Stimulated activated CD8-positive, alpha-beta memory T cell treated with anti-CD3 and anti-CD28 coated beads, Interleukin-4, amount 100 ng/mL, for 1 hour (primary cell): ENCODE measurements at places on chromosomes 12 and 14.

DNA sequence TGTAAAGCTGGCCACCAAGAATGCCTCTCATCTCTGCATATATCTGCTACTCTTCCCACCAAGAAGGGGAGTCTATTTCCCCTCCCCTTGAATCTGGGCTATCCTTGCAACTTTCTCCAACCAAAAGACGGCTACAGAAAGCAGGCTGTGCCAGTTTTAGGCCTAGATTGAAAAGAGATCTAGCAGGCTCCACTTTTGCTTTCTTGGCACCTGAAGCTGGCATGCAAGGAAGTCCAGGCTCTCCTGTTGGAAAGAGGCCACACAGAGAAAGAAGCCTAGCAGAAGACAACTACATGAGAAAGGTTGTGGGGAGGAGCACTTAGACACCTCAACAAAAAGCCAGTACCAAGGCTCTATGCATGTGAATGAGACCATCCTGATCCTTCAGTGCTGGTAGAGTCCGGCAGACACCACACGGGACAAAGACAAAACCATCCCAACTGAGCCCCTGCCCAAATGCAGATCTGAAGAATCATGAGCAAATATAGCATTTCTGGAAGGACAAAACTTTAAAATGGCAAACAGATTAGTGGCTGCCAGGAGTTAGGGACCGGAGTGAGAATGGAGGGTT is 68.0 kb downstream of the SPPL3 start:
- no peak for DNase-seq

GRCh38 chr12:100437038-100437841 is 36.4 kb upstream of the NR1H4 start:
- no peak for DNase-seq

- no peak for DNase-seq
Observed at GRCh38 chr14:52355526-52355925, 41.4 kb downstream of the PTGER2 start.

DNA sequence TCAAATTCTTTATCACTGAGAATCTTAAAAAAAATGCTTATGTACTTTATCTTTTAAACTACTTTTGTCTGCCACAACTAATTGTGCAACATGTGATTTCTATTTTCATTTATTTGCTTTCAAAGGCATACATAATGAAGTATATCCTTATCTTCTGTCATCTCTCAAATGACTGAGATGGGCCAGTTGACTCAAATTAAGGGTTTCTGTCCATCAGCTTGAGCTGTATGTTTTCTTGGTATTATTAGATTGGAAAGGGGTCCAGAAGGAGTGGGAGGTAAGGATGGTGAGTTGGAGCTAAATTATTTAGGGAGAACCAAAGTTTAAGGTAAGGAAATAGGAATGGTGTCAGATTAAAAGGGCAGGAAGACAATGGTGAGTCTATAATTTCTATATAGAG is 408.4 kb upstream of the SEL1L start:
- DNase-seq: no peak

- DNase-seq: no peak
Observed at GRCh38 chr14:76701981-76702380, 59.3 kb upstream of the VASH1 start.

DNA sequence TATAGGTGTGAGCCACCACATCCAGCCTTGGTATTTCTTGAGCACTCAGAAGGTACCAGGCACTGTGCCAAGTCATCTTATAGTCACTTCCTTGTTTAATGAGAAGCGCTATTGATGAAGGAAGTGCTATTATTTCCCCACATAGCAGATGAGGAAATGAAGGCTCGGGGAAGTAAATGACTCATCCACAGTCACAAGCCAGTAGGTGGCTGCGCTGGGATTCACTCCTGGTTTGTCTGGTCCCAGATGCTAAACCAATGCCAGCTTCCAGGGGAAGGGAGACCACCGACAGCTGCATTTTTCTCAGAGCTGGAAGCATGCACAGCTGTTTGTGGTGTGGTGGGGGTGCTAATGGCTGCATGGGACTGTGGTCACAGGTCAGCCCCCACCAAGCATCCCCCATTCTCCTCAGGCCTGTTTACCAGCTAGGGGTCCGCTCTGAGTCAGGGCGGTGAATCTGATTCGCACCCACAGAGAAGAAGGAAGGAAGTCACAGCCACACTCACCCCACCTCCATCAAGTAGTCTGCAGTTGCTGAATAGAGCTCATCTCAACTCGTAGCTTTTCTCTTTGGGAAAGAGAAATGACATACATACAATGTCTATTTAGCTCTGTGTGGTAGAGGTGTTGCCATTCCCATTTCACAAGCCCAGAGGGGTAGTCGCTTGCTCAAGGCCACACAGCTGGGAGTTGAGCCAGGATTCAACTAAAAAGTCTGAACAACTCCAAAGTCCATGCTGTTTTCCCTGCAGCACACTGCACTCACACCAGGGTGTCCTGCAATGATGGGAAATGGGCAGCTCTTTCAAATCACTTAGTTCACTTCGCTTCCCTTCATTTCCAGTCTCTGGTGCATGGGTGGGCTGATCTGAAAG is 6.3 kb upstream of the LTBP2 start:
- DNase-seq: peak; percentile 41

DNA sequence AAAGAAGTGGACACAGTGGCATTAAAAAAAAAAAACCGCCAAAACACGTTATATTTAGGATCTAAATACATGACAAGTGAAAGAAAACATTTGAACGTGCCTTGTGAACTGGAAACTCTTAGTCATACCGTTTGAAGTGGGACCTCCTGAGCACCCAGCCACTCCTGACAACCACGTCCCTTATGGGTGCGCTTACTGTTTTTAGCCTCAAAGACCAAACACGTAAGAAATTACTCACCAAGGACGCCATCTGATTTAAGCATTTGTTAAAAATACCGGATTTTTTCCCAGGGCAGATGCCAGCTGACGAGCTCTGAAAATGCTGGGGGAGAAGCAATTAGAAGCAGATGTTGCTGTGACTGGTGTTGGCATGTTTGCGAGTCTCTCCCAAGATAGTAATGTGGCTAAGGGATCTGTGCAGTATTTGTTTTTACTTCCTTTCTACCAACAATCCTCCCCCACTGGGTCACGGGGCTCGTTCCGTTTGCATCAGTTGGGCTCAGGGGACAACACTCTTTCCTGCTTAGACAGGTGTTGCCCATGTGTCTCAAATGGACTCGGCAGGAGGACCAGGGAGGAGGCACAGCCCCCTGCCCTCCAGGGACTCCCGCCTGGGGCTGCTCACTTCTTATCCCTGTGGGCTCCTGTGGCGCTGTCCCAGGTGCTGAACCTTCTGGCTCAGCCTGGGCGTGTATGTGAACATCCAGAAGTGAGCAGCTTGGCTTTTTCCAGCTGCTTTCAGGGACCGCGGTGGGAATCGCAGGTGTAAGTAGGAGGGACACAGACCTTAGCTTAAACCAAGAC is 101.0 kb downstream of the BEGAIN start:
- DNase-seq: peak; percentile 31

DNA sequence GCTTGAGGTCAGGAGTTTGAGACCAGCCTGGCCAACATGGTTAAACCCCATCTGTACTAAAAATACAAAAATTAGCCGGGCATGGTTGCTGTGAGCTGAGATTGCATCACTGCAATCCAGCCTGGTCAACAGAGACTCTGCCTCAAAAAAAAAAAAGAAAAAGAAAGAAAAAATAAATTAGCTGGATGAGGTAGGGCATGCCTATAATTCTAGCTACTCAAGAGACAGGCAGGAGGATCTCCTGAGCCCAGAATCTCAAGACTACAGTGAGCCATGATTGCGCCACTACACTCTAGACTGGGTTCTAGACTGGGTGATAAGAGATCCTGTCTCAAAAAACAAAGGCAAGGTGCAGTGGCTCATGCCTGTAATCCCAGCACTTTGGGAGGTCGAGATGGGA is 16.9 kb downstream of the PPP4R3A start:
- no peak for DNase-seq

GRCh38 chr12:16881986-16882570 is 276.1 kb upstream of the LMO3 start:
- no peak for DNase-seq

DNA sequence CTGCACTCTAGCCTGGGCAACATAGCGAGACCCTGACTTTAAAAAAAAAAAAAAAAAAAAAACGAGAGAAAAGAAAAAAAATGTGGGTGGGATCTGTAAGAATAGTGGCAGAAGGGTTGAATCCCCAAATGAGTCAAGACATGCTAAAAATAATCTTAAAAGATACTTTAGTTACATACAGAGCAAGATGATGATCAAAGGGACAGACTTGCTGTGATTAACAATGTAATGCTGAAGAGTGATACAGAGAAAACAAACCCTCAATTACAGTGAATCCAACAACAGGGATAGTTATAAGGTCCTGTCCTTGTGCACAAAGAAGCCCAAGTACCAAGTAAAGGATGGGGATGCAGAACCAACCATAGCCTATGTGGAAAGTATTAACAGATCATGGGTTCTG is 80.3 kb downstream of the DCAF5 start:
- no peak for DNase-seq

GRCh38 chr12:65561798-65562382 is 262.4 kb upstream of the HMGA2 start:
- DNase-seq: no peak

DNA sequence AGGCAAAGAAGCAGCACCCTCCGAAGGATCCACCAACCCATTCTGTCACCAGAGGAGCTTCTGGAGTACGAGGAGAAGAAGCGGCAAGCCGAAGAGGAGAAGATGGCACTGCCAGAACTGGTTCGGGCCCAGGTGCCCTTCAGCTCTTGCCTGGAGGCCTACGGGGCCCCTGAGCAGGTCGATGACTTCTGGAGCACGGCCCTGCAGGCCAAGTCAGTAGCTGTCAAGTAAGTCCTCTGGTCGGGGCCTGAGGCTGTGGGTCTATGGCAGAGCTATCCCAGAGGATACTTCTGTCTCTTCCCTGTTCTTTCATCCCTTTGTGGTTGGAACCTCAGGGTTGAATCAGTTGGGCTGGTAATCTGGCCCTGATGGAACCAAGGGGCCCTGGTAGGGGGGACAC is 5.9 kb upstream of the TPI1 start:
- DNase-seq: no peak

DNA sequence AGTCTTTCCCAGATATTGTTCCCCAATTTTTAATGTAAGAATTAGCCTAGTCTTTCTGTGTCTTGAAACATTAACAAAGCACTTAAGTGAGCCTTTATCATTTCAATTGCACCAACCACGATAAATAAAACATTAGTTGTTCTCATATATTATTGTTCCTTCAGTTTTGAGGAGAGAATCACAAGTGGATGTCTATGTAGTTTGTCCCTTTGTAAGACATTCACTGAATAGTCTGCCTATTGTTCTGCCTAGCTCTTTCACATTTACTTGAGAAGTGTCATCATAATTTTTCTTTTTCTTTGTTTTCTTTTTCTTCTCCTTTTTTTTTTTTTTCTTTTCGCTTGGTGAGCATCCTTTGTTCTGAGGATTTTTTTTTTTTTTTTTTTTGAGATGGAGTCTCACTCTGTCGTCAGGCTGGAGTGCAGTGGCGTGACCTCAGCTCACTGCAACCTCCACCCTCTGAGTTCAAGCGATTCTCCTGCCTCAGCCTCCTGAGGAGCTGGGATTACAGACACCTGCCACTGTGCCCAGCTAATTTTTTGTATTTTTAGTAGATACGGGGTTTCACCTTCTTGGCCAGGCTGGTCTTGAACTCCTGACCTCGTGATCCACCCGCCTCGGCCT is 129.7 kb downstream of the SYT1 start:
- DNase-seq: no peak

DNA sequence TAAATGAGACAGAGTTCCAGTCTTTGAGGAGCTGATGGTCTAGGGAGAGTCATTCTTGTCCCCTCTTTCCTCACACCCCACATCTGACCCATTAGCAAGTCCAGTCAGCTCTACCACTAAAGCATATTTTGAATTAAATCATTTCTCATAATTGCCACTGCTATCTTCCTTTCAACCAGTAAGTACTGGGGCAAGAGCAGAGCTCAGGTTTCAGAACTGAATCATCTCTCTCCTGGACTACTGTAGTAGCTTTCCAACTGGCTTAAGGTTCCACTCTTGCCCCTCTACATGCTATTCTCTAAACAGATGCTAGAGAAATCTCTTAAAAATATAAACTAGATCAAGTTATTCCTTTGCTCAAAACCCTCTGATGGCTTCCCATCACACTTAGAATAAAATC is 218.3 kb downstream of the TTC6 start:
- no peak for DNase-seq

DNA sequence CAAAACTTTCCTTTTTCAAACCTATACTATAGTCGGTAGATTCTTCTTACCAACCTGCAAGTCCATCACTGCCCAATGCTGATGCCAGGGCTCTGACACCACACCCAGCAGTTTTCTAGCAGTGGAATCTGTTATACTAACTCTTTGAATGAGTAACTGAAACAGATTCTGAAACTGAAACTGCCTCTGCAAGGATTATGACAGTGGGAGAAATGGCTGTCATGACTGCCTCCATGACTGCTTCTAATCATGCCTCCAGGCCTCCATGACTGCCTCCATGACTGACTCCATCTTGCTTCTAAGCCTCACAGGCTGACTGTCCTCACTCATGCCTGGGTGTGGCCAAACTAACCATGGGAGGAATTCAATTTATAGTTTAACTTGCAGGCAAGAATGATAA is 29.4 kb upstream of the OXA1L start:
- no peak for DNase-seq

DNA sequence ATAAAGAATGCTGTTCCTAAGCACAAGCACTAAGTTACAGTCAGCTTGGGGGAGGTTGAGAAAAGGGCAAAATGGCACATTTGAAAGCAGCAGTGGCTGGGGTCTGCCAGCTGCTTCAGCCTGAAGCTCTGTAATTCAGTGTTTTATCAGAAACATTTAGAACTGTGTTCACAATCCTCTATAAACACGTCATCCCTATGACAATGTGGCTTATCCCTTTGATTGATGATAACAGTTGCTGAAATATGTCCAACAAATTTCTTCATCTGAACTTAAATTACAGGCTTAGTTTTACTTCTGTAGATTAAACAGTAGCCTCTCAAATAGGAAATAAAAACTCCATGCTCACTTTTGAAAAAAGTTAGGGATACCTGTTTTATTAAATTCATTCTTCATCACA is 108.8 kb downstream of the VEZT start:
- no peak for DNase-seq

GRCh38 chr14:53814392-53814791 is 142.2 kb downstream of the BMP4 start:
- no peak for DNase-seq

- DNase-seq: no peak
Observed at GRCh38 chr12:47813511-47814196, 6.0 kb downstream of the HDAC7 start.

DNA sequence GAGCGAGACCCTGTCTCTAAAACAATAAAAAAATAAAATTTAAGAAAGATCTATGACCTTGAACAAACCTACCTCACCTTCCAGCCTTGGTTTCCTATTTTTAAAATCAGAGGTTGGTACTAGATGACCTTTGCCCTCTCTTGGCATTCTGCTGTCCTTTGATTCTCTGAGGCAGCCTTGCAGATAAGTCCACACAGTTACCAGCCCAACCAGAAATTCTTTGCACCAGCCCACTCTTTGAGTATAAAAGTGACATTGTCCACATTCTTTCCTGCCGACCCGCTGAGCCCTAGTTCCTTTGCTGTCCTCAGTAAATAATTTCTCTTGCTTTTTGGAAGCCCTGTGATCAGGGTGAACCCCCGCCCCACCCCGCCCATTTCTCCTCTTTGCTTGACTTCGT is 150.4 kb downstream of the PHETA1 start:
- DNase-seq: no peak
